ENCODE measurements at places on chromosomes 5 and 9.

- no peak for DNase-seq
Measured at GRCh38 chr9:87249029-87249428, 248.6 kb upstream of the DAPK1 start.

DNA sequence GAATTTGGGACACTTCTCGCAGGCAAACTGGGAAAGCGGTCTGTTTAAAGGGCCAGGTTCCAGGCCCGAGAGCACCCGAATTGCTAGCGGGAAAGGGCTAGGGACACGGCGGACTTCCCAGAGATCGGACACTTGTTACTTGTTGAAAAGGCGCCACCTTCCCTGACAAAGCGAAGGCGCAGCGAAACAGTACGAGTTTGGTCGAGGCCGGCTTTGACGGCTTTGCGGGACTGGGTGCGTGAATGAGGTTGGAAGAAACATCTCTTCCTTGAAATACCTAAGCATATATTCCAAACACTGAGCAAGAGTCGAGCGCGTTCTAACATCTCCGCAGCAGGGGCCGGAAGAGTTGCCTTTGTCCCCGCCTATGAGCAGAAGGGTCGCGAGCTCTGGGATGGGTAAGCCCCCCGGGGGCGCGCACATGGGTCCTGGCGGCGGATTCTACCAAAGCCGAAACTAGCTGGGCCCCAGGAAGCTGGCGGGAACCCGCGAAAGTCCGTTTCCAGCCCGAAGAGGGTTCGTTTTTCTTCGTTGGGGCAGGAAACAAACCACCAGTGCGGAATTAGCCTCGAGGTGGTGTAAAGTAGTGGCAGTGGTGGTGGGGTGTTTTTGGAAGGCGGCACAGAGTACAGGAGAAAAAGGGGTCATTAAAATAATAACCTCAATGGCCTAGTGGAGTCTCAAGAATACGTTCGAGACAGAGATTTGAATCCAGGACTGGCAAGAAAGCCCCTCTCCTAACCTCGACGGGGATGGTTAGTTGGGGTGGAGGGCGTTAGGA is 1.5 kb downstream of the GDNF start:
- DNase-seq, result no peak

DNA sequence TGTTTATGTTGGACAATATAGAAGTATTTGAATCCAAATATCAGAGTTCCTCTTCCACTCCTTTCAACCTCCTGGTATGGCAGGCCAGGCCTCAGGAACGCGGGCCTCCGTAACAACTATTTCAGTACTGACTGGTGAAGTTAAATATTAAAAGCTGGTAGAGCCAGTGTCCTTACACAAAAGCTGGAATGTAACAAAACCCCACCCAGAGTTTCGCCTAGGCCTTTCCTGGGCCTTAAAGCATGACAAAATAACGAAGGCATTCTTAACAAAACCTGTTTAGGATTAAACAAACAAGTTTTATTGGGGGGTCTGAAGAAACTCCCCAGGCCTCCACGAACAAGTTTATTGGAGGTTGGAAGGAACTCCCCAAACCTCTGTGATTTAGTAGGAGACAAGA is 61.6 kb upstream of the GNE start:
- no peak for DNase-seq

DNA sequence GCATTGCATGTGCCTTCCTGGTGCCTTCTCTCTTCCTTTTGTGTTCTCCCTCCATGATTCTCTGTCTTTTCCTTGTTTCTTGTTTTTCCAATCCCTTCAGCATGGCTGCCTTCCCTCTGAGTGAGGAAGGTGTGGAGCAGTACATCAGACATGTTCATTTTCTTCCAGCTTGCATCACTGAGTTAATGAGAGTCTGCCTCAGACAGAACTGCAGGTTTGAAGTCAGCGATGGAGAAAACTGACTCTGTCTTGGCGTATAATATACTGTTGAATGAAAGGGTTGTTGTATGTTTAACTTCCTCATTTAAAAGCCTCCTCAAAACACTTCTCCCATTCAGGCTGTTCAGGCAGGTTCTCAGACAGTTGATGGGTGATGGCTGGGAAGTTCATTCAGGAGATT is 129.3 kb downstream of the KDM4C start:
- no peak for DNase-seq

GRCh38 chr5:80142996-80143395 is 107.8 kb downstream of the THBS4 start:
- DNase-seq, result no peak

DNA sequence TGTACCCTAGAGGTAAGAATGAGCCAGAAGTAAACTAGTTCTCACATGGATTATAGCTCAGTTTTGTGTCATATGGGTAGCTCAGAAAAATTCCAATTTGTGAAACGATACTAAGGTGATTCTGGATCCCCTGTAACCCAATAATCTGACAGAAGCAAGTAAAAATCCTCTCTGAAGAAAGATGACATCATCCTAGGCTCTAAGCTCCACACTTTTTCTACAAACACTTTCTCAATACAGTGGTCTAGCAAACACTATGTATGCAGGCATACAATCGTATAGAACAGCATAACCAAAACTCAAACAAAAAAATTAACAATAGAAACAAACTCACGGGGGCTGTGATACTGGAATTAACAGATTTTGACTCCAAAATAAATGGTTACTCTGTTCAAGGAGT is 26.7 kb upstream of the ZNF169 start:
- DNase-seq, result no peak

GRCh38 chr5:173742432-173742816 is 126.0 kb upstream of the BOD1 start:
- DNase-seq, result no peak
